ENCODE measurements at places on chromosomes 7 and 10.

DNA sequence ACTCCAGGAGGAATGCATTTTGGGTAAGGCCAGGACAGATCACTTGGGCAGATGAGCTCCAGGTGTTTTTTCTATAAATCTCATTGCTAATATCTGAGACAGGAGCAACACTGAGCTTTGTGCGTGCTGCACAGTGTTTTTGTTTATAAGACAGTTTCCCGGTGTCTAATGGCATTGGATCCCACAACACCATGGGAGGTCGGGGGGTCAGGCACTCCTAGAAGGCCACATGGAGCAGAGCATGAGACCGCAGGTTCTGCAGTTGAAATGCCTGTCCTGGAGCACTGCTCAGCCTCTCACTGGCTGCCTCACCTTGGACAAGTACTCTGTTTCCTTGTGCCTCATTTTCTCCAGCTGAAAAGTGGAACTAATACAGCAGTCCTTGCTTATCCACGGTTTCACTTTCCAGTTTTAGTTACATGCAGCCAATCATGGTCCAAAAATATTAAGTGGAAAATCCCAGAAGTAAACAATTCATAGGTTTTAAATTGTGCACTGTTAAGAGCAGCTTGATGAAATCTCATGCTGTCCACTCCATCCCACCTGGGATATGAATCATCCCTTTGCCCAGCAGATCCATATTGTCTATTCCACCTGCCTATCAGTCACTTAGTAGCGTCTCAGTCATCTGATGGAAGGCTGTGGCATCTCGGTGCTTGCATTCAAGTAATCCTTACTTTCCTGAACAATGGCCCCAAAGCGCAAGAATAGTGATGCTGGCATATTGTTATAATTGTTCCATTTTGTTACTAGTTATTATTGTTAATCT, 35.2 kb downstream of the ATXN7L1 start:
- no peak for DNase-seq

GRCh38 chr7:83562960-83563359, 86.0 kb downstream of the SEMA3E start:
- no peak for DNase-seq

DNA sequence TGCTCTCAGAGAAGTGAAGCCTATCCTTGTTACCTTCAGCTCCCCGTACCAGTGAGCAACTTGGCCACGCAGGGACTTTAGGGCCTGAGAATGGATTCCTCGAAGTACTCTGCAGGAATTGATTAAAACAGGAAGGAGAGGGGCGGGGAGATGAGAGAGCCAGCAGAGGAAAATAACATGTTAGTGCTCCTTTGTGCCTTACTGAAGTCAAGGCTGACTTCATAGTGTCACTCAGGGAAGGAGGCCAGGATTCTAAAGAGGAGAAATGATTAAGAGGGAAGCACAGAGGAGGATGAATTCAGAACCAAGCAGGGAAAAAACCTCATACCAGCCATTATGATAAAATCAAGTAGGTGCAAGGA, 195.6 kb upstream of the RHOBTB1 start:
- DNase-seq, result no peak

- DNase-seq, result no peak
These were observed 208.3 kb downstream of the PRPF18 start for GRCh38 chr10:13794992-13795612.

DNA sequence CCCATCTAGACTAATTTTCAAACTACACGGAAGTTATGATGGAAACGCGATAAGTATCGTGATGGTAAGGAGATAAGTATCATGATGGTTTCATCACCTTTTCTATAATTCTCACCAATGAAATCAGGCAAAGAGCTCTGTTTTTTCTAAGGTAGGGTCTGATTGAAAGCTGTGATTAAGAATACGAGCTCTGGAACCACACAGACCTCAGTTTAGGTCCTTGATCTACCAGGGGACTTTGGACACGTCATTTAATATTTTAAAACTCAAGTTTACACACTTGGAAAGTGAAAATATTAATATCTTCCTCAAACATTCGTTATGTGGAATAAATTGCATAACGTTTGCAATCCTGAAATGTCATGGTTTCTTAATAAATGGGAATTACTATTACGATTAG, 538.2 kb upstream of the CELF2 start:
- no peak for DNase-seq

- no peak for DNase-seq
These were observed 31.2 kb upstream of the EN2 start for GRCh38 chr7:155426543-155427410.

- DNase-seq, result no peak
These were observed 14.4 kb upstream of the DPYSL4 start for GRCh38 chr10:132172091-132173066.

- DNase-seq, result no peak
These were observed 66.7 kb downstream of the ARL4A start for GRCh38 chr7:12754179-12754578.

- no peak for DNase-seq
These were observed 506.9 kb downstream of the RPS24 start for GRCh38 chr10:78540355-78541076.

GRCh38 chr7:84949501-84949900, 237.4 kb downstream of the SEMA3D start:
- no peak for DNase-seq

GRCh38 chr7:112157072-112157471, 49.1 kb downstream of the DOCK4 start:
- DNase-seq, result no peak

- DNase-seq, result peak; percentile 42
These were observed 80.7 kb upstream of the SEC61G start for GRCh38 chr7:54839575-54840213.

DNA sequence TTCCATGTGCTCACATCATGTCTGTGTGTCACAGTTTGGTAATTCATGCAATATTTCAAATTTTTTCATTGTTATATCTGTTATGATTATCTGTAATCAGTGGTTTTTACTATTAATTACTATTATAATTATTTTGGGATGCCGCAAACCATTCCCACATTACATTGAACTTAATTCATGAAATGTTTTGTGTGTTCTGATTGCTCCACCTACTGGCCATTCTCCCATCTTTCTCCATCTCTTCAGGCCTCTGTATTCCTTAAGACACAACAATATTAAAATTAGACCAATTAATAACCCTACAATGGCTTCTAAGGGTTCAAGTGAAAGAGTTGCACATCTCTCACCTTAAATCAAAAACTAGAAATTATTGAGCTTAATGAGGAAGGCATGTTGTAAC, 398.5 kb downstream of the PCDH15 start:
- no peak for DNase-seq

DNA sequence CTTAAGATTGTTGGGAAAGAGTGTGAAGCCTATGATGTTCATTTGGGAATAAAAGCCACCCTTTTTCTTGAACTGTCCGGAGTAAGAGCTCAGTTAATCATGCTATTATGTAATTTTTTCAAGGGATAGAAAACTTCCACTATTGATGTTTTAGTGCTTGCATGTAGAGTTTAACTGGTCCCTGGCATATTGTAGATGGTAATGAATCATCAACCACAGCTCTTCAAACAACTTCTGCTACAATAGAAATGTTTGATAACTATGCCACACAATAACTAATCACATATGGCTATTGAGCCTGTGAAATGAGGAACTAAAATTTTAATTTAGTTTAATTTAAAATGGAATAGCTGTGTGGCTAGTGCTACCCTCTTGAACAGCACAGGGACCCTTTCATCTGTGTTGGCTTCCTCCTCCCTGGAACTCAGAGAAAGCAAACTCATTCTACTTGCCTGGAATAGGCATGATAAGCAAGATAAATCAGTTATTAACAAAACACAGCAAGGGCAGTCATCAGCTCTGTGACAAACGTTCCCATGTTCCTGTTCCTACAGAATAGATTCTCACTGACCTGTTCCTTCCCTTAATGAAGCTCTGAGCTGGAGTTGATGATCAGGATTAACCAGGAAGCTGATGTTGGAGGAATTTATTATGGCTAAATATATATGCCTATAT, 4.9 kb upstream of the SRI start:
- no peak for DNase-seq

GRCh38 chr10:133316266-133316665, 7.6 kb downstream of the ZNF511 start:
- DNase-seq, result no peak

GRCh38 chr7:30093420-30093952, 41.3 kb upstream of the MTURN start:
- no peak for DNase-seq
